ENCODE measurements at places on chromosomes 6 and 20.

DNA sequence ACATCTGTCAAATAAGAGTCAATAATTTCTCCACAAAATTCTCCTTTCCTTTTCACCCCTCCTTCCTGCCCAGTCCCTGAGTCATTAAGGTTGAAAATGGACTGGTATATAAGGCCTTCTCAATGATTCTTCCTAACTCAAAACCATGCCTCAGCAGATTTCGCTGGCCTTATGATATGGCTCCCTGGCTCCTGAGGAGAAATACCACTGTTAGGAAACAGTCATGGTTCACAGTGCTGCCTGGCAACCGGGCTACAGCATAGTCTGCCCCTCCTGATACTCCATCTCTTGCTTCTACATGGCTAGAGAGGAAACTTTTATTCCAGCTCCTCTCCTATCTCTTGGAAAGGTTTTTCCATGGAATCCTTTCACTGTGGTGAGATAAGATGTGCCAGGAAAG lies 4.7 kb downstream of the UBE2J1 start:
- DNase-seq = no peak

DNA sequence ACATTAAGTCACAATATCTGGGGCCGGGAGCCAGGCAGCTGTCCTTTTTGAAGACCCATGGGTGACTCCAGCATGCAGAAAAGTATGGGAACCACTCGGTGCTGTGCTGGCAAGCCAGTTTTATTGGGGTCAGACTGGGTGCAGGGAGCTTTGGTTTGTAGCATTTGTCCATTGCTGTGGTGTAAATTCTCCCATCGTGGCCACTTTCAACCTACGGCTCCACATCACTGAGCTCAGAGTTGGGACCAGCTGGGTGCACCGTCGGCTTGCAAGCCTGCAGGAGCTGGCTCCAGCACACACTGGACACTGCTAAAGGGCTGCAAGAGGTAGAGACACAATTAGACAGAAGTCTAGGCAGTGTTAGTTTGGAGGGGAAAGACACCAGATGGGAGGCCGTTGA lies 66.9 kb downstream of the SYNJ2 start:
- DNase-seq = no peak

DNA sequence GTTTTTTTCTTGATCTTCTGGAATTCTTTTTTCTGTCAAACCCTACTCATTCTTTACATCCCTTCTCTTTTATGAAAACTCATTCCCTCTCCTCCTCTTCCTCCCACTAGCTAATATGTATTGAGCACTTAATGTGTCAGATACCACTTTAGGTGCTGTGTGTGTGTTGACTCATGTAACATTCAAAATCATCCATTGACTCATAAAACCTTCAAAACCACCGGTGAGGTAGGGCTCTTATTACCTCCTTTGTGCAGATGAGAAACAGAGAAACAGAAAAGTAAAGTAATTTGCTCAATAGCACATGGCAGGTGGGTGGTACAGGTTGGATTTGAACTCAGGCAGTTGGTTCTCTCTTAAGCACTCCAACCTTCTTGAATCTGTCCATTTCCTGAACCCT lies 136.3 kb upstream of the NEDD9 start:
- no peak for DNase-seq

GRCh38 chr20:19838468-19838867 lies 80.4 kb downstream of the RIN2 start:
- no peak for DNase-seq

- no peak for DNase-seq
Observed at GRCh38 chr20:5173751-5174150, 46.9 kb downstream of the CDS2 start.

GRCh38 chr20:22402550-22402949 lies 181.8 kb downstream of the FOXA2 start:
- DNase-seq = no peak

- no peak for DNase-seq
Observed at GRCh38 chr6:16907991-16908390, 146.7 kb upstream of the ATXN1 start.

DNA sequence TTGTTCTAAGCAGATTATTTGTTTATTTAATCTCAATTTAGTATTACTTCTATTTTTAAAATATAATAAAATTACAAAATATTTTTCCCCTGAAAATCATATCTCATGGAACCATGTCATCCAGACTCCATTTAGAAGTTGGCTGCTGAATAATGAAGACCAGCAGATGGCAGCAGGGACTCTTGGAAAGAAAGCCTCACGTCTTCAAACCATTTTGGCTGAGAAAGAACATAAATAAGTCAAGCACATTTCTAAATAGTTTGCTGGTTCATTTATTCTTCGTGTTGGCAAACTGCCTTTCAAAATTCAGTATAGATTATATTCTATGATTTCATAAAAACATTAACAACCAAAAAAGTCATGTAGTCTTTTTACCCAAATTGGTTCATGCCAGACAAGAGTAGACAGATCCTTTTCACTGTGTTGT lies 71.7 kb downstream of the RCAN2 start:
- DNase-seq = no peak

DNA sequence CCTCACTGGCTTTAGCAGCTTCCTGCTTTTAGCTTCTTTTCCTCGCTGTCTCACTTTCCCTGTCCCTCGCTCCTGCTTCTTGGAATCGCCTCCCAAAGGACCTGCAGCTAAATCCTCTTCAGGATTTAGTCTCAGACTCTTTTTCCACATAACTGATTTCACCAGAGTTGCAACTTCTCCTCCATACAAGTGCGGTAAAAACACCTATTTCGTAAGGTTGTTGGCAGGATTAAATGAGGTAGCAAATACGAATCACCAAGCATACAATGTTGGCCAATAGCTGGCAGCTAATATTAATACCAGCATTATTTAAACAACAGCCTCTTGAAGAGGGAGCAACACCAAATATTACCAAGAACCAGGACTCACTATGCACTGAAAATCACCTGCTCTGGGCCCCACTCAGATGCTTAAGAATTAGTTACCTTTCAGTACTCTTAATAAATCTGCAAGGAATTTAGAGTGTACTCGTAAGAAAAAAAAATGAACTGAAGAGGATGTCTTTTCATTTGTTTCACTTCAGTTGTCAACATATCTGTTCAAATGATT lies 123.0 kb downstream of the DTNBP1 start:
- no peak for DNase-seq
